ENCODE measurements at places on chromosomes 4 and X.

DNA sequence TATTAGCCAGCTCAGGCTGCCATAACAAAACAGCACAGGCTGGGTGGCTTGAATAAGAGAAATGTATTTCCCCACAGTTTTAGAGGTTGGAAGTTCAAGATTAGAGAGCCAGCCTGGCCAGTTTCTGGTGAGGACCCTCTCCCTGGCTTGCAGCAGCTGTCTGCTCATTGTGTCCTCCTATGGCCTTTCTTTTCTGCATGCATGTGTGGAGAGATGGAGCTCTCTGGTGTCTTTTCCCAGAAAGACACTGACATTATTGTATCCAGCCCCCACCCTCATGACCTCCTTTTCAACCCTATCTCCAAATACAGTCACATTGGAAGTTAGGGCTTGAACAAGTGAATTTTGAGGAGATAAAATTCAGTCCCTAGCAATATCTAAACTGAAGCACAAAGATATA lies 263.8 kb upstream of the PABPC4L start:
- peak; percentile 45 for DNase-seq

GRCh38 chr4:109752525-109752924 lies 22.7 kb upstream of the PLA2G12A start:
- DNase-seq, result peak; percentile 21

DNA sequence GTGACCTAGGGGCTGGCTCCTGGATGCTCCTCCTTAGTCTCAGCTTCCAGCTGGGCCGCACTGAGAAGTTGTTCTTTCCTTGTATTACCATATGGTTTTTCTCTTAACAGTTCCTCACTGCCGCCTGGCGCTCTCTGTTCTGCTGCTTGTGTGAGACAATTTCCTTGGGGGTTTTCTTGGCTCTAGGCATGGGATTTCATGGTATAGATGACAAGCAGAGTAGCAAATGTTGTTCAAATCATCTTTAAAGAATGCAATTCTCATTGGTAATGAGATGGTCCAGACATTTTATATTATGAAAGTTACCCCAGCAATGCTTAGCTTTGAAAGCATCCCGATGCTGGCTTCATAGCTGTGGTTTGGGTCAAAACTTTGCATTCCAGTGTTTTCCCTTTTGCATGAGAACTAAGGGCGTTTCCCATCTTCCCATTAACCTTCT lies 37.6 kb downstream of the SEPTIN11 start:
- no peak for DNase-seq

- peak; percentile 43 for DNase-seq
These were observed 85.1 kb upstream of the LCORL start for GRCh38 chr4:18106620-18107019.

DNA sequence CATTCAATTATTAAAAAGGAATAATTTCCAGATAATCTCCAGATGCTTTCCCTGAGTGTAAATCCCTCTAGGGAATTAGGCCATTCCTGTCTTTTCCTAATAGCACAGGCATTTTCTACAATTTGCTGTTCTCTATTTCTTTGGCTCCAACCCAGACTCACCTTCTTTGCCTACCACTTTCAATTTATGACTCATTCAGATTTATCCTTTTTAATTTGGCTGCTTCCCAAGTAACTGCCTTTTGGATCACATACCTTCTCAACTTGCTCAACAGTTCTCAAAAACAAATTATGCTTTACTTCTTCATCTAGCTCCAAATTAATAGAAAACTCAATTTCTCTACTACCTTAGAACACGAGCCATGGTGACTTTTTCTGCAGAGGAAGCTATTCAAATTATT lies 1166.3 kb upstream of the PCDH7 start:
- peak; percentile 44 for DNase-seq

GRCh38 chrX:102155806-102156179 lies at the start of gene BEX5:
Gene BEX5 (minus strand): TSS chrX:102155977. CDS start chrX:102154265, 1,712 bp downstream.
- DNase-seq, result peak; percentile 38
